ENCODE measurements at places on chromosomes 2 and 18. TPM values are rescaled to one million over a fixed set of nuclear protein-coding genes. Genes with fewer than 3 reads are reported as not detected.

Gene DSC2
- total RNA-seq = 19.8 TPM

Gene PTPRN
- not detected for total RNA-seq

Gene MC4R
- 0.19 TPM for total RNA-seq

Gene BMP10
- total RNA-seq = not detected

Gene LHCGR
- total RNA-seq = not detected

DNA sequence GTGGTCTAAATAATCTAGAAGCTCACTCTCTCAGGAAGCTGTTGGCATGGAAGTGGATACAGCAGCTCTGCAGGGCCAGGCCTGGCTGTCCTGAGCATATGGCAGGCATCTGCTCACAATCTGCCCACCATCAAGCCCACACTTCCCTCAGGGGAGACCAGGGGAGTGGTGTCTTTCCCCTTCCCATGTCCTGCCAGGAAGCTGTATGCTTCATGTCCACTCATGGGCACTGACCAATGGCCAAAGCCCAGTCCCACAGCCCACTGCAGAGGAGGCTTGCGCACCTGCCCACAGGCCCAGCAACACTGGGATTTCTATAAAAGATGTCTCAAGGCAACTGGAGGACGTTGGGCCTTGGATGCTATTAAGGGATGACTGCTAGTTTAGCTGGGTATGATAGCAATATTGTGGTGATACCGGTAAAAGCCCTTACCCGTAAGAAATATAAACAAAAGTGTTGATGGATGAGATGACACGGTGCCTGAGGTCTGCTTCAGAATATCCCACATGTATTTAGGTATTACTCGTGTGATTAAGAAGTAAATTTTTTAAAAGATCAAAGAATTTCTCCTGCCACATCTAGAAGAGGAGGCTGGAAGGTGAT, 106.7 kb upstream of the CTDP1 start:
- DNase-seq = peak; percentile 18
- no peaks in the 10 kb centered on the region for H3K4me1 ChIP-seq

DNA sequence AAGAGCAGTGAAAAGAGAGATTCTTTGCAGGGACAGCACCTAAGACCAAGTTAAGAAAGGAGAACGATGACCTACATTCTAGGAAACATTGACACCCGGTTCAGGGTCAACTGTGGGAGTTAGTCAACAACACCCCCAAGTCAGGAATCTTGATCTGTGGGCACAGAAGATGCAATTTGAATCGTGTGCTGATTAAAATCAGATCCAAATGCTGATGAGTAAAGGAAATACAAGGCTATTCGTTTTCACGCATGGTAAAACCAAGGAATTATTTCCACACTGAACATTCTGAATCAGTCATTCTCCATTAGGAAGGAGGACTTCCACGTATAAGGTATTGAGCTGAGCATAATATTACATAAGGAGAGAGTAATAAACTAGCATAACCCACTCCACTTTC, 124.2 kb downstream of the COPS8 start:
- H3K27ac ChIP-seq = no peak overlapping the region
- no peaks in the 10 kb centered on the region for H3K27me3 ChIP-seq
- no peak overlapping the region for H3K4me3 ChIP-seq
- H3K4me1 ChIP-seq = peaks cover 5% of the 10 kb centered on the region
- no peak for DNase-seq

DNA sequence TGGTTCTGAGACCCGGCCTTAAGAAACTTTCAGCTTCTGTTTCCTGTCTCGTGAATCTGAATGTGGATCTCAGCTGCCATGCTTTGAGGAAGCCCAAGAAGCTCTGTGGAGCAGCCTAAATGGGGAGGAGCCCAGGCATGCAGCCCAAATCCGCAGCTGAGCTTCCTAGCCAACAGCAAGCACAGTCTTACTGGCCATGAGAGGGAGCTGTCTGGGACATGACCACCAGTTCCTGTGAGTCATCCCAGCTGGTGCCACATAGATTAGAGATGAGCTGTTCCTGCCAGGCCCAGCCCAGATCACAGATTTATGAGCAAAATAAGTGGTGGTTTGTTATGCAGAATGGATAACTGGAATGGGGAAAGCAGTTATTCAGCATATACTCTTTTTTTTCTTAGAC, 224.4 kb upstream of the APCDD1 start:
- no peak overlapping the region for H3K27ac ChIP-seq
- H3K27me3 ChIP-seq = no peaks in the 10 kb centered on the region
- no peaks in the 10 kb centered on the region for H3K4me1 ChIP-seq
- no peak overlapping the region for H3K4me3 ChIP-seq
- no peaks in the 10 kb centered on the region for H3K36me3 ChIP-seq

GRCh38 chr18:68387246-68387645, 327.7 kb downstream of the TMX3 start:
- no peaks in the 10 kb centered on the region for H3K27me3 ChIP-seq
- no peak for DNase-seq
- H3K36me3 ChIP-seq = no peaks in the 10 kb centered on the region
- H3K4me1 ChIP-seq = no peaks in the 10 kb centered on the region
- no peak overlapping the region for H3K27ac ChIP-seq

DNA sequence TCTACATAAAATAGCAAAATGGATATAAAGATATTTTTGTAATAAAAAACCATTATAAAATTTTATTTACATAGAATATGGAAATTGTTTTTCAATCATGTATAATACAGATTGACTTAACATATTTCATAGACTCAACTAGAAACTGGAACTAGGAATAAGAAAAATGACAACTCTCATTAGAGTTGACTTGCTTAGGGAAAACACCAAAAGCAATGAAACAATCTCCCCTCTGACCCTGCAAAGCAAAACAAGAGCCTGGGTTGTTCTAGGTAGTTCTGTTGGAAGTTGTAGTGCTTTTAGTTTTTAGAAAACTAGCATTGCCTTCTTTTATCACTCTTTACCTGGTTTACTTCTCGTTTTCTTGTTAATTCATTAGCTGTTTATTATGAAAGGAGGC, 32.2 kb upstream of the MTIF2 start:
- no peak overlapping the region for H3K27ac ChIP-seq
- H3K36me3 ChIP-seq = no peaks in the 10 kb centered on the region
- DNase-seq = no peak
- H3K4me3 ChIP-seq = no peak overlapping the region
- no peaks in the 10 kb centered on the region for H3K27me3 ChIP-seq
- H3K4me1 ChIP-seq = no peaks in the 10 kb centered on the region

DNA sequence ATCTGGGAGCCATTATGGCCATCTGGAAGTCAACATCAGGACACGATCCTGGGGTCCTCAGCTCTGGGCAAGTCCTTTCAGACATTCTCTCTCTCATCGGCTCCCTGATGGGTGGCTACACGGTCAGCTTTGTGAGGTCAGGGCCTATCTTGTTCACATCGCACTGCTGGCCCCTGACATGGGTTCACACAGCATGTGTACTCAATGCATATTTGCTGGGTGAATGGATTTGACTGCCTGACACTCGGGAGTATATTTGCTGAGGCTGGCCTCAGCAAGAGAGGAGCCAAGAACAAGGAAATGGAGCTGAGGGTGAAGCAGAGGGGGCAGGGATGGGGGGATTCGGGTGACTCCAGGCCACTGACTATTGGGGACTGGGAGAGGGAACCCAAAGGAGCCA, 50.5 kb downstream of the SLC4A5 start:
- H3K27me3 ChIP-seq = no peaks in the 10 kb centered on the region
- no peak for DNase-seq
- H3K36me3 ChIP-seq = no peaks in the 10 kb centered on the region
- no peak overlapping the region for H3K27ac ChIP-seq
- no peaks in the 10 kb centered on the region for H3K4me1 ChIP-seq

DNA sequence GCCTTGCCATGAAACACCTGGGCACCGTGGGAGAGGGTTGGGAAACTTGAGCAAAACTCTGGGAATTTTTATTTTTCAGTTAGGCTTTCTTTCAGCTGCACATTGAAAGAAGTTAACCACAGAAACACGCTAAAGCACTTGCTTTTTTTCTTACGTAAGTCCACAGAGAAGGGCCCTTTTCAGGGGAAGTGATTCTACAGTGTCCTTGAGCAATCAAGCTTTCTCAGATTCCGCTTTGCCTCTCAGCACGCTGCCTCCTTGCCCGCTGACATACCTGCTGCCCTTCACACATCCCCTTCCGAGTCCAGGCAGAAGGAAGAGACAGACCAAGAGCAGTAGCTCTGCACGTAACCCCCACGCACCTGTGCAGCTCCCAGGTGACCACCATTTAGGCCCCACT, 135.5 kb upstream of the MYT1L start:
- H3K27ac ChIP-seq = no peak overlapping the region
- no peak overlapping the region for H3K4me3 ChIP-seq
- DNase-seq = no peak
- H3K27me3 ChIP-seq = no peaks in the 10 kb centered on the region

All from kidney (tissue), 22 donors.